ENCODE measurements at places on chromosomes 11 and 22.

DNA sequence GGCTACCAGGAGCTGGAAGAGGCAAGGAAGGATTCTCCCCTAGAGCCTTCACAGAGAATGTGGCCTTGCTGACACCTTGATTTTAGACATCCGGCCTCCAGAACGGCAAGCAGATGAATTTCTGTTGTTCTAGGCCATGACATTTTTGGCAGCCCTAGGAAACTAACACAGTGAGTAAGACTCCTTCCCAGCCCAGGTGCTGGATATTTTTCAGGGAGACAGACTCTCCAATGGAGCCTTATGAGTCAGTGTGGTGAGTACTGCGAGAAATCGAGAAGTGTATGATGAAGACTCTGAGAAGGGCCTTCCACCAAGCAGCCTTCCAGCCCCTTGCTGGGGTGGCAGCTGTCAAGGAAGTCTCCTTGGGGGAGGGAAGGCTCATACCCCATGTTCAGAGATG is 114.4 kb downstream of the OSBP2 start:
- no peak for DNase-seq

DNA sequence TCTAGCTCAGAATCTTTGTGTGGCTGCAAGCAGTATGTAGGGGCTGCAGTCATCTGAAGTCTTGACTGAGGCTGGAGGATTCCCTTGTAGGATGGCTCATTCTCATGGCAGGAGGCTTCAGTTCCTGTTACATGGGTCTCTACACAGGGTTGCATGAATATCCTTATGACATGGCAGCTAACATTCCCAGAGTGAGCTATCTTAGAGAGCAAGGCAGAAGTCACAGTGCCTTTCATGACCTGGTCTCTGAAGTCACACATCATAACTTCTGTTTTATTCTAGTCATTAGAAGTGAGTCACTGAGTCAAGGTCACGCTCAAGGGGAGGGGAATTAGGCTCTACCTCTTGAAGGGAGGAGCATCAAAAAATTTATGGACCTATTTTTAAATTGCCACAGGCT is 10.3 kb upstream of the SPON1 start:
- DNase-seq = no peak

DNA sequence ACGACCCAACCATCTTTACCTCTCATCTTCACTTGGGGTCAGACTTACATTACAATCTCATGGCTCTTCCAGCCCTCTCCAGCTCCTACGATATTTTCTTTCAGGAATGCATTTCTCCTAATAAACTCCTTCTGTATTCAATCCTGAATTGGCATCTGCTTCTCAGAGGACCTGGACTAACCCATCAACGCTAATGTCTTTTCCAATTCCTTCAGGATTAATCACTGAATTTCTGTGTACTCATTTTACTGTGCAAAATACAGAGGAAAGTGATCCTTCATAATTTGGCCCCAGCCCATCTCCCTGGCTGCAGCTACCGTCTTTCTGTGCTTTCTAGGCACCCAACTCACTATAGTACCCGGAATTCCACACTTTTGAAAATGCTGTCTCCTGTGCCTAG is 239.2 kb downstream of the METTL15 start:
- DNase-seq = no peak

DNA sequence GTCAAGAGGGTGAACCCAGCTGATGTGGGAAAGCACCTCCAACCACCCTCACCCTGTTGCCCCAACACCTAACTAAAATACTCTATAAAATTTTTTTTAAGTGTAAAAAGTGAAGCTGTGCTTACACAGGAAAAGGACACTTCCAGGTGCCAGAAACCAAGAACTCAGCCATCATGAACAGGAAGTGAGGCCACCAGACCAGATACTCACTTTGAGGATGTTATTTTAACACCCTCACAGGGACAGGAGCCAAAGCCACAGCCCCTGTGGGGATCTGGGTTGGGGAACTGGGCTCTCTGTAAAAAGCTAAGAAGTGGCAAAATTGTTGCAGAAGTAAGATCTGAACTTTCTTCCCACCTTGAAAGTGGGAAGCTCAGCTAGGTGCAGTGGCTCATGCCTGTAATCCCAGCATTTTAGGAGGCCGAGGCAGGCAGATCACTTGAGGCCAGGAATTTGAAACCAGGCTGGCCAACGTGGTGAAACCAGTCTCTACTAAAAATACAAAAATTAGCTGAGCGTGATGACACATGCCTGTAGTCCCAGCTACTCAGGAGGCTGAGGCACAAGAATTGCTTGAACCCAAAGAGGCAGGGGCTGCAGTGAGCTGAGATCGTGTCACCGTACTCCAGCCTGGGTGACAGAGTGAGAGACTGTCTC is 3.8 kb downstream of the RSPH14 start:
- no peak for DNase-seq

- no peak for DNase-seq
Measured at GRCh38 chr11:110110854-110111253, 17.7 kb downstream of the ZC3H12C start.

DNA sequence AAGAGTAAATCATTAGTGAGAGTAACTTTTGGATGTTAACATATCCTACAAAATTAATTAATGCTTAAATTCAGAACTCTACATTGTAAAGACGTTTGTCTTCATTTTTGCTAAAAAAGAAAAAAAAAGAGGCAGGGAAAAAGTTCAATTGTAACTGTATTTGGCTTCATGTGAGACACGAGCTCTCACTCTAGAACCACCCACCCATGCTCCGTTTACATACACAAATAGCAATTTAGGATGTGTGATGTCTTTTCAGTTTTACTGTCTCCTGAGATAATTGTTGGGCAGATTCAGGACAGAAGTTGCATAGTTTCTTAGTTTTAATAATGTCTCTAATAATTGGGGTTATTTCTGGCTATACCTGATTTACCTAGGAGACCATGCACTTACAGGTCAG is 248.6 kb downstream of the AASDHPPT start:
- no peak for DNase-seq

DNA sequence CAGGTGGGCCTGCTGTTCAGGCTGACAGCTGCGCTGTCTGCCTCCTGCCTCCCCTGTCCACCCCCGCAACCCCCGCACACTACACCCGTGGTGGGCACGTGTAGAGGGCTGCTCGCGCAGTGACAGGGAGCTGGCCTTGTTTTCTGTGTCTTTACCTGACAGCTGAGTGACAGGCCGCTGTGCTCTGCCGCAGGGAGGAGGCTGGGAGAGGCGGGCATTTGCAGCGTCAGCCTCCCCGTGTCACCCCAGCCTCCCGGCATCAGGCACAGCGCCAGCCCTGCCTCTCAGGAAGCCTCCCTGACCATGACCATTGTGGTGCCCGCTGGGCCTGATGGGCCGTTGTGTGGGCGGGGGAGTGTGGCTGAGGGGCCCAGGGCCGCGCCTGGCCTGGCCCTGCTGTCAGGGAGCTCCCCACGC is 32.0 kb upstream of the RELT start:
- no peak for DNase-seq

GRCh38 chr11:116808262-116809175 is 14.6 kb downstream of the APOA4 start:
- DNase-seq = no peak

Data from HAP-1 (cell line).